ENCODE measurements at places on chromosomes 7 and 10.
A peak's percentile ranks its signal among the peaks of the same experiment; 100 is the strongest.

DNA sequence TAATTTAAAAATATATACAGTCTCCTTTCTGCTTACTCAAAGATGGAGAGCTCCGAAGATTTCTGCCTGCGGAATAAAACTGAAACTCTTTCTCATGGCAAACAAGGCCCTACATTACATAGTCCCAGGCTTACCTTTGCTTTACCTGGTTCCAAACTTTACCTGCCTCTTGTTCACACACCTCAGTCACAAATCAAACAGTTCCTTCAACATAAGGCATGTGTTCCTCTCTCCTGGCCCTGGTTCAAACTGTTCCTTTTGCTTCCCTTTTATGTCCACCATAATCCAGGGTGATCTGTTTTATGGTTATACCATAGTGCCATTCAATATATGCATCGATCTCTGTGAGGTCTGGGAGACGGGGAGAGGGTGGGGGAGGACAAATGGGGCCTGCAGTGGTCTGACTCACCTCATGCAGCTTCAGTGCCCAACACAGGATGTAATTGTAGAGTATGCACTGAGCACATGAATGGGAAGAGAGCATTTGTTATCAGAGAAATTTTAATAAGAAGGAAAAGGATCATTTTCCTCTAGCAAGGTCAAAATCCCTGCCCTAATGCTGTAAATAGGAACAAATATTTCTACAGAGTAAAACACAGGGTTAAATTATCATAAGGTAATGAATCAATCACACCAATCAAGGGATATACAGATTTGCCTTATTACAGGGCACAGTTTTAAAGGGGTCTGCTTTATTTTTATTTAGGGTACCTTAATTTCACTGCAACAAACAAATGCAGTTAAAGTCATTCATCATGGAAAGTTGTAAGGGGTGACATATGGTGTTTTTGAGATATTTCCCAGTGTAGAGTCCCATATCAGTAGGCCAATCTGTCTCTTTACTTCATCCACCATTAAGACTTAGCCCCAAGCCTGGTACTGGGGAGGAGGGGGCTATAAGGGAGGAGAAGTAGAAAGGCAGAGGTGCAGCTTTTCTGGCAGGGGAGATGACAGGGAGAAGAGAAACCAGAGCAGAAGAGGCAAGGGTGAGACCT is 88.8 kb upstream of the PDE1C start:
- no peak for DNase-seq

DNA sequence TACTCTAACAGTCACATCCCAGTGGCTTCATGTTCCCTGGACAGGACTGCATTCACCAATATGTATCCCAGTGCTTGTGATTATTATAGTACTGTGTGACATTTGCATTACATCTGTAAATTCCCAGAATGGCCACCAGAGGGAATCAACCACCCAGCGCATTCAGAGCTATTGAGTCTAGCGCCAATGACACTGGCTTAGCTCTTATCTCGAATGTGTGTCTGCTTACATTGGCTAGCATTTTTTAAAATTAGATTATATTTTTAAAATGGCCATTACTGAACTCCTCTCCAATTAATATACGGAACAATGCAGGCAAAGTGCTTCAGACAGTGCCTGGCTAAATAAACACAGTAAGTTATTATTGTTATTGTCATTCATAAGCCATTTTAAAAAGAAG is 36.3 kb downstream of the TRIL start:
- DNase-seq = peak; percentile 61

DNA sequence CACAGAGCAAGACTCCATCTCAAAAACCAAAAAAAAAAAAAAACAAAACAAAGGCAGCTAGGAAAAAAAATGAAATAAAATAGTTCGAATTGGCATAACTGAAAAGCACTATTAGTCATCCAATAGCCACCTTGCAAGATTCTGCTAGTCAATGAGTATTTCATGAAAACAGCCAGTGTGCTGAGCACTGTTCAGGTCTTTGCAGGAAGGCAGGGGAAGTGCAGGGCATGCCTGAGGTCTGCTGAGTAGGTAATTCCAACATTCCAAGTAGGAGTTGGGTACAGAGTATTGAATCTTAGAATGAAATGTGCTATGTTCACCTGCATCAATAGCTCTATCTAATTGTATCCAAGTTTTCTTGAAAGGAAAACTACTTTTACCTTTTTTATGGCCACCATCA is 22.9 kb downstream of the ABRAXAS2 start:
- no peak for DNase-seq

DNA sequence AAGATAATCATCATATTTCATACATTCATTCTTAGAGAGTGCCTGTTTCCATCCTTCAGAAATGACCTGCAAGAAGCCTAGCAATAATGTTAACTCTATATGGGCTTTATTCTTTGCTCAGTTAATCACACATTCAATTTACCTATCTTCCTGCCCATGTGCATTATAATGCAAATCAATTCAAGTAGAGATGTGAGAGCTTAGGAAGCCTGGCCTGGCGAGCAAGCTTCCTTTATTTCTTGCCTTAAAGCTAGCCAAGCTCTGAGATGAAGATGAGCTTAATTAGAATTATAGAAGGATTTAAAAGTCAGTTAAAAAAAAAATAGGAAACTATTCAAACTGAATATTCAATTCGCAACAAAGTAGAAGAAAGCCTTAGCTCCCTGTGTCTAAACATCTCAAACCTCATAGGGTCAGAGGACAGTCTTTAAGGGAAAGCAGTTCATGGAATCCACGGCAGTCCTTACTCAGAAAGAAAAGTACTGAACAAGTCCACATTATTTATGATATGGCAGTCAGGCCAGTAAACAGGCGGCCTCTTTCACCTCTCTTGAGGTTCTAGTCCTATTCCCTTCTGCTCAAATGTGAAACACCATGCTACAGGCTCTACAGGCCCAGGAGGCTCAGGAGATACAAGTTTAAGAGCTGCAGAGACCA is 214.1 kb downstream of the TFEC start:
- no peak for DNase-seq
